ENCODE measurements at places on chromosomes 3 and 15.
A peak's percentile ranks its signal among the peaks of the same experiment; 100 is the strongest.

DNA sequence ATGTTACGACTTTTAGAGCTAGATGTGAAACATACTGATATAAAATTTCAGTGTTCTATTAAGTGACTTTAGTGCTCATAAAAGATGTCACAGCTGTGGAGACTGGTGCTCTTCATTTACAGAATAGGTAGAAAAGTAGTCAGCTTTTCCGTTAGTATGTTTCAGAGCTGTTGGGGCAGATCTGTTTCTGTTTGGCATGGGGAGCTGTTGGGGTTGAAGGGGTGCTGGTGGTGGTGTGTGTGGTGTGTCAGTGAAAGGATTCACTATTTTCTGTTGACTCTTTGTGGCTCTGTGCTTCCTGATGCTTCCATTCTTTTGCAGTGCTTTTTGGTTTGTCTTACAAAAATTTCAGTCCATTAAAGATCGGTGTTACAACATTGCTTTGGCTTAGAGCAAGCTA, 3.2 kb downstream of the UBE2E2 start:
- DNase-seq = no peak

- no peak for DNase-seq
These were observed 5.6 kb upstream of the FOXP1 start for GRCh38 chr3:71589132-71589531.

DNA sequence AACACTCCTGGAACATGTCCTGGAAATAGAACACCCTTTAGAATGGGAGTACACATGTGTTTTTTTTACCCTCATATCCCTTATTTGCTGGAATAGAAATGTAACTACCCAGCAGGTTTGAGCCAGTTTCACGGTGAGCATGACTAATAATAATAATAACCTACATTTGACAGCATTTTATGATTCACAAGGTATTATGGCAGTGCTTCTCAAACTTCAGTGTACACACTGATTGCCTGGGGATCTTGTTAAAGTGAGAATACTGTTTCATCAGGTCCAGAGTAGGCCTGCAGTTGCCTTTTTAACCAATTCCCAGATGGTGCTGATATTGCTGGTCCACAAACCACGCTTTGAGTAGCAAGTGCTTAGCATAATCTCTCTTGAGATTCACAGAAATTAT, 63.9 kb downstream of the NFKBIZ start:
- no peak for DNase-seq

DNA sequence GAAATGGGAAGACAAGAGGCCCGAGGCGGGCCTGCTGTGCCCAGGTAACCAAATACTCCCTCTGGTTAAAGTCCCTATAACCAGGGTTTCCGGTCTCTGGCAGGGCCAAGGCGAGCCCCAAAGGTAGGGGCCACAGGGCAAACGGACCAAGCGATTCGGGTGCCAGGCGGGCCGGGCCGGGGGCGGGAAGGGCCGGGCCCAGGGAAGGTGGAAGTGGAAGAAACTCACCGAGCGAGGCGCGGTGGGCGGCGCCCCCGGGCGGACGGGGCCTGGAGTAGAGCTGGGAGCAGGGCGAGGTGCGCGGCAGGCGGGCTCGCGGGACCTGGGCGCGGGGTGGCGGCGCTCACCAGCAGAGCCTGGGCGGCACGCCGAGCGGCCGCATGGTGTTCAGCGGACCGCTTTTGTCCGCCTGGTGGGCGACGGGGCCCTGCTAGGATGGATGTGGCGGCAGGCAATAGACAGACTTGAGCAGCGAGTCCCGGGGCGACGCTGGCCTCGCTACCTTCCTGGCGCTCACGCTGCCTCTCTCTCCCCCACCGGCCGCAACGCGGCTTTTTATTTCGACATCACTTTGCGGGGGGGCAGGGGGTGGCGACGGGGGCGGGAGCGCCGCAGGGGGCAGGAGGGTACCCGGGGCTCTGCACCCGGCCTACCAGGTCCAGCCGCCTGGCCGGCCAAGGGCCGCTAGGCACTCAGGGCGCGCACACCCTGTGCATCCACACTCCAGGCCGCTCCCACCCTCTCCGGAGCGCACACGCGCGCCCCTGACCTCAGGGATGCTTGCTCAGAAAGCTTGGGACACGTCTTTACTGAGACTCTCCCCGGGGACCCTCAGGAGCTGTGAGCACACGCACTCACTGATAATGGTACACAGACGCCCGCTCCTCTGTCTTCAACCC, at the start of gene GATA2:
GATA2 (minus strand) TSS at position 531 of the 899 bp plus-strand sequence. CDS start 6,170 bp downstream, outside the sequence.
- peak; percentile 53 for DNase-seq

- DNase-seq = no peak
These were observed 27.6 kb downstream of the NIPA2 start for GRCh38 chr15:22866079-22866478.

GRCh38 chr3:140972833-140973232, 31.2 kb downstream of the SLC25A36 start:
- DNase-seq = no peak

DNA sequence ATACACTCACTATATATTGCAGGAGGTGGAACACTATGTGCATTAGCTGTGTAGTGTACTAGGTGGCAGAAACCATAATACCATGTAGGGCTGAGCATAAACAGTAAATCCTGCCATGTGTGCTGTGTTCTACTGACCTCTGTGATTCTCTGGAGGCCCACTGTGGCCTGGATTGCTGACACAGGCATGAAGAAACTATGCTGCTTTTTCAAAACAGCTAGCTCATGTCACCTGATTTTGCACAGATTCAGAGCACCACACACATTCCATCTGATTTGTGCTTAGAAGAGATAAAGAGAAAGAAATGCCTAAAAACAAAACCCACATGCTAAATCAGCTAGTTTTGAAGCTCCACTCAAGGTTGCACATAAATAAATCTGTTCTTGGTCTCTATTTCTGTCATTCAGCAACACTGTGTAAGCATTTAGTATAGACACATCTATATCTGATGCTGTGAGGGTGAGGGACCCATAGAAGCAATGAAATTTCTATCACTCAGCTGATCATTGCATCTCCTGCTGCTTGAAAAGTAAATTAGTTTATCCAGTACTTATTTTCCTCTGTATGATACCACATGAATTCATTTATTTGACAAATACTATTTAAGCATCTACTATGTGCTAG, 1007.7 kb upstream of the SEMA6D start:
- DNase-seq = no peak

GRCh38 chr3:52754373-52754772, 16.4 kb downstream of the NEK4 start:
- DNase-seq = no peak

DNA sequence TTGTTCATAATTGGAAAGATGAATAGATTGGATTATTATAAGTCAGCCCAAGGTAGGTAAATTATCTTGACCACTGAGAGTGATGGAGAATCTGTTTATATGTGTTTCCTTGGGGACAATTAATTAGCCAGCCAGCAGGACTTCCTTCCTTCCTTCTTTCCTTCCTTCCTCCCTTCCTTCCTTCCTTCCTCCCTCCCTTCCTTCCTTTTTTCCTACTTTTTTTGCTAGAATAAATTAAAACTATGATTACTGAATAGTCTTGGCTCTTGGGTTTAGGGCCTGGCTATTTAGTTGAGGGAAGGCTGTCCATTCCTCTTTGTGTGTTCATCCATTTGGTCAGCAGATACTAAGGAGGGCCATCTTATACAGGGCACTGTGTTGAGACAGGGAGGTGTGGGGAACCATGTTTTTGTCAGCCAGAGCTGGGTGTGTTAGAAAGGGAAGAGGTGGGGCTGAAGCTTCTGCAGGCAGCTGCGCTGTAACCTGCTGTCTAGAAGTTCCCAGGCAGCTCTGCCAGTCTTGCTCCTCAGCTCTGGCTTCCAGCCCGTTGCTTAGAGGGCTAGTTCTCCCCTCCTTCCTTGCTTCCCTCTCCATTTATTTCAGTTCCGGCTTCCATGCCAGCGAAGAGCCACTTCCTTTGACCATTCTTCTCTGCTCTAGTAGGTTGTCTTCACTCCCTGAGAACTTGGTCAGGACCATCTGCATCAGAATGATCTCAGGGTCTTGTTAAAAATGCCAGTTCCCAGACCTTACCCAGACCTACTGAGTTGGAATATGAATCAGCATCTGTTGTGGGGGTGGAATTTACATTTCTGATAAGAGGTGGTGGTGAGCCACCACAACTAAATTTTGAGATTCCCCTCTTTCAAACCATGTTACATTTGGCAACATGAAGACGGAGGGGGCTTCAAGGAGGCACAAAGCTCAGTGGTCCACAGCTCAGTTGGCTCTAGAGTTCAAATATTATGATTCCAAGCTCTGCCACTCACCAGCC, 113.9 kb downstream of the DGKG start:
- no peak for DNase-seq

DNA sequence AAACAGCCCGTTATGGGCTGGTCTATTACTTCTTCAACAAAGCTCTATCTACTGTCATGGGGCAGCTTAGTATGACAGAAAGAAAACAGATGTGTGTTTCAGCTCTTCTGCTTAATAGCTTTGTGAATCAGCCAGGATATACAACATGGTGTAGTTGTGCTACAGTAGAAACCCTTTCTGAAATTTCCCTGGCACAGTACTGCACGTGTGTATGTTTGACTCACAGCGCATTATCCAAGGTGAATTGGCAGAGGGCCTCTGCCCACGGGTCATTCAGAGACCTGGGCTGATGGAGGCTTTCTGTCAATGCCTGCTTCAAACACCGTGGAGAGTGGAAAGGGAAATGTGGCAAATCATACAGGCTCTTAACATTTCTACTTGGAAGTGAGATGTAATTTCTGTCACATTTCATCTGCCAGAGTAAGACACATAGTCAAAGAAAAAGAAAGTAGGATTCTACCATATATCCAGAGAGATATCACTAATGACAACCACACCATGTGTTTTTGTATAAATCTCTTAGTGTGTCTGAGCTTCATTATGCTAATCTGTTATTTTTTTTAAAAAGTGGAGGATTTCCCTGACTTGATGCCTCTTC, 505.1 kb downstream of the CNTN4 start:
- DNase-seq = no peak

DNA sequence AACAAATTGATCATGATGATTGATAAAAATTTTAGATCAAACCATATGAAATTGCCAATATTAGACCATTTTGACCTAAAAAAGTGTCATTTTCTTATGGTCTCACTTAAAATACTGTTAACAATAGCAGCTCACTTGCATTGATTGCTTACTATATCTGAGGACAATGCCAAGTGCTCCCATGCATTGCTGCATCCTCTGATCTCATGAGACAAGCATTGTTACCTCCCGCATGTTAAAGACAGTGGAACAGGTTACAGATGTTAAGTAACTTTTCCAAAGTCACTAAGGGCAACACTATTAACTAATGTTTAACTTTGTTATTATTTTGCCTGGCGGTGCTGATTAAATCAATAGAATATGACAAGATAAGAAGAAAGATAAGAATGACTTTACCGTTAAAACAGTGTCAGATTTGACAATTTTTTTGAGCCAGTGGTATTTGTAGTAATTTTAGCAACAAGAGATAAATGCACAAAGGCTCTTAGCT, 69.3 kb downstream of the PPM1L start:
- DNase-seq = no peak

DNA sequence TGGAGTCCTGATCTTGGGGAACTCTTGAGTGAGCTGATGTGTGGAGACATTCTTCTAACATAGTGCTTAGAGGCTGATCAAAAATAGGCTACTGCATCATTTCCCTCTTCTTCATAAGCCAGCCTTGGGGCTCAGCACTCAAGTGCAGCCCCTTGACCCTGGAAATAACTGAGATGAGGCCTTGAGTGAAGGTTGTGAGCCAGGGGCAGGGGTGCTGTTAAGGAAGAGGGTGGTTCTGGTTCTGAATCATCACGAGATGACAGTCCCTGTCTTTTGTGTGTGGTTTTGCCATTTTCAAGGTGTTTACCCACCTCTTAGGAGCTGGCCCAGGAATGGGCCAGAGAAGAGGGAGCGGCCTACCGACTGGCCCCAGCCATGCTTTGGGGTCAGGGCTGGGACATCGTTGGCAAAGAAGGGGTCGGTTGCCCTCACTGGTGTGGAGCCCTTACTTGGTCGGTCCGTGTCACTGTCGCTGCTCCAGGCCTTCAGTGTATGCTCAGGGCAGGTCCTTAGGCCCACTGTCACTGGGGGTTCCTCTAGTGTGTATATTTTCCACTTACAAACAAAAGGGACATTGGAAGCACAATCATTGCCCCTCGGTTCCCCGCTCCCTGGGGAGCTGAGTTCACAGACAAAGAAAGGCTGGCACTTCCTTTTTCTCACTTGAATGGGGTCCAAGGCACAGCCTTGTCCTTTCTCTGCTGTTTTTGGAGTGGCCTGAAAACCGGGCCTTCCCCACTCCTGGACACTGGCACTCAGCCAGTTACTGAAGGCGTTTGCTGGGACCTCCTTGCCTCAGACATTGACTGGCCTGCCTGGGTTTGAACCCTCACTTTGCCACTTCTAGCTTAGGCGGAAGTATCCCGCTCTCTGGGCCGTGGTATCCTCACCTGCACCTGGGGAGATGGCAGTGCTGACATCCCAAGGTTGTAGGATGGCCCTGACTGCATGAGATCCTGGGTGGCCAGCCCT, 46.6 kb downstream of the SLC6A6 start:
- no peak for DNase-seq

DNA sequence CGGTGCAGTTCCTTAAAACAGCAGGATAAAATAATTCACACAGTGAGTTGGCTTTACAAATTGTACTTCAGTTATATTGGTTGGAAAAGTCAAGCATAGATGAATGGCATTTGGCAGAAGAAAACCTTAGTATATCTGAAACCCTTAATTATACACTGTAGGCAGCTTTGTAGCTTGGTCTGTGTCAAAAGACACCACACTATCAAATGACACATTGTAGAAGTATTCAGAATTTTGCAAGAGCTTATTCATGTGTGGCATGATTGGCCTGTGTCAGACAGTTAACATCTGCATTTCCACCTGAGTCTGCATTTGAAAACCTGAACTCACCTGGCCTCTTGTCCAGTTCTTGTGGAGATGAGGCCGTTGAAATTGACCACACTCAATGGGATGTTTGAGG, 13.8 kb downstream of the TMEM266 start:
- DNase-seq = no peak

DNA sequence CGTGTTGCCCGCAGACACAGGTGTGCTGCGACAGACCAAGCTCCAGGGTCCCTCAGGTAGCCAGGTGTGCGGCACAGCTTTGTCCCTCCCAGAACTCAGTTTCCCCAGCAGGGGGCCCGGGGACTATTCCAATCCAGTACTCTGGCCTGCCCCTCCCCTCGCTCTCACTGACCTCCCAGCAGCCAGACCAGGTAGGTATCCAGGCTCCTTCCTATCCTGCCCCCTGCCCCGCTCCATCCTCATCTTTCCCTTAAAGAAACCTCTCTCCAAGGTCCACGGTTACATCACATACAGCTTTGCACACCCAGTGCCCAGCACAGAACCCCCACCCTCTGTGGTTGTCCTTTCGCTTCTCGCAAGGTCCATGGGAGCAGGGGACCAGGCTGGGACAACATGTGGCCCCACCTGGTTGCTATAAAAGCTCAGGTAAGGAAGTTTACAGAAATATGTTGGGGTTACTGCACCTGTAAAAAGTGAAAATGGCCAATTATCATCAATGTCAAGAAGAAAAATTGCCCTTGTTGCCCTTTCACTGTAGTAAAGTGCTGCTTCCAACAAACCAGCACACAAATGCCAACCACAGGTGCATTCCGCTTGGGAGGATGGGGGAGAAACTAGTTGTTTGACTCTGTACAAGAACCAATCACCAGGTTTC, 7.3 kb upstream of the CYP11A1 start:
- no peak for DNase-seq

DNA sequence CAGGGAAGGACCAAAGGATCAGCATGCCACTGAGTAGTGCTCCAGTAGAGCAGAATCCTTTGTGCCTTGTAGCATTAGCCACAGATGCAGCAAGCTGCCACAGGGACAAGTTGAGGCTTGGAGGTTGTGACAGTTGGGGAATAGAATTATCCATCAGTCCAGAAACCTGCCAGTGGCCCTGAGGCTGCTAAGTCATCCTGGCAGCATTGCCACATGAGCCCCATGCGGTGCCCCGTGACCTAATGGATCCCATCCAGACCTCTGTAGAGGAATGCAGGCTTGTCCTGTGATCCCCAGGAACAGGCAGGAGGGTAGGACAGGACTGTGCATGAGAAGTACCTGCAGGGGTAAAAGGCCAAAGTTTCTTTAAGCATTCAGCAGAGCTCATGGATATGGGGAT, 51.7 kb downstream of the BOC start:
- DNase-seq = no peak
